Fibroblast of pulmonary artery (primary cell): ENCODE measurements at places on chromosomes 5 and 9.
A peak's percentile ranks its signal among the peaks of the same experiment; 100 is the strongest.

- peak; percentile 11 for DNase-seq
These were observed 567.6 kb upstream of the RGMB start for GRCh38 chr5:98205691-98206461.

- no peak for DNase-seq
These were observed 64.1 kb downstream of the ZFAND5 start for GRCh38 chr9:72300873-72301272.

GRCh38 chr9:95511952-95512708 lies 4.6 kb downstream of the PTCH1 start:
- DNase-seq: peak; percentile 39

DNA sequence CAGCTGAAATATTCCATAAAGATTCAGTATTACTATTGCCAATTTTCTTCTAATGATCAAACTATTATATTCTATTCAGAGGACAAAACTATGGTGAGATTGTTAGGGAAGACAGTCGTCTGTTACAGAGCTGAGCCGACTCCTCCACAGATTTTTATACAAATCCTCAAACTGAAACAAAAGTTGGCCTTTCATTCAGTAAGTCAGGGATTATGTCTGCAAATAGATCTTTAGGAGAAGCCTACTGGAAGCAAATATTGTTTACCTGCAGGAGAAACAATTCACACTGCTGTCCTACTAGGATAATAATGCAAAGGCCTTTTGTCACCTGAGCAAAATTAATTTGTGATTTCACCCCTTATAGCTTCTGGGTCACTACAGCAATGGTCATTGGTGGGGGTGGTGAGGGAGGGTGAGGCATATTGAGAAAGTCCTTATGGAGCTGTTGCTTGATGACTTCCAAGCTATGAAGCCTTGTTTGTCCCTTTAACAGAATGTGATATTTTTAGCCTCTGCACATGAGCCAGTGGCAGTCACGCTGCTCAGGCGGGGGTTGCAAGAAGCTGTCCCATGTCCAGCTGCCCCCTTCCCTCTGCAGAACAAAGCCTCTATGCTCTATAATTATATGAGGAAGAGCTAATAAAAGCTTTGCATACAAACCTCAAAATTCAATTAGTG lies 200.5 kb upstream of the KLF9 start:
- DNase-seq: no peak

DNA sequence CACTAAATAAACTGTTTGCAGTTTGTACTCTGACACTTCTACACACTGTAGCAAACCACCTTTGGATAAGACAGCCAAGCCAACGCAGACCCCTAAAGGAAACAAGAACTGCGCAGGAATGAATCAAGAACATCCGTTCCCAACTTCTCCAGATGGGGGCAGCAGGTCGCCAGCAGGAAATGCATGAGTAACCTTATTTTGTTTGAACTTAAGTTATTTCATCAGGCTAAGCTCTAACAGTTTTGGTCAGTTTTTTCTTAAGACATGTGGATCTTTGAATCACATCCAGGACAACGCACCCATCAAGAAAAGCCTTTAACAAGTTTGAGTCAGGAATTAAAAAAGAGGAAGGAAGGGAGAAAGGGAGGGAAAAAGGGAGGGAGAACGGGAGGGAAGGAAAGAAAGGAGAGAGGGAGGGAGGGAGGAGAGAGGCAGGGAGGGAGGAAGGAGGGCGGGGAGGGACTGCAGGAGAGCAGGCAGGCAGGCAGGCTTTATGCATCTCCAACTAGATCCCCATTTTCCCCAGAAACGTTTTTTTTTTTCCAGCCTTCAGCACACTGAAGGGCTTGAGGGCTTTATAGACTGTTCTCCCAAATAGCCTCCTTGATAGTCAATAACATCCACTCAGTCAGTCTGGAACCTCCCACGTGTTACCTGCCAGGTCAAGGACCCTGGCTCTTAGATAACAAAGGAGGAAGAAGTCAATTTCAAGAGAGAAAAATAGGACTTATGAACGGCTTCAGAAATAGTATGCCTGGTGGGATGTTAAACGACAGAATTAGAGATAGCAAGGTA lies 22.2 kb downstream of the BHMT start:
- DNase-seq: peak; percentile 87

GRCh38 chr5:38167562-38167996 lies 90.8 kb upstream of the EGFLAM start:
- DNase-seq: no peak

DNA sequence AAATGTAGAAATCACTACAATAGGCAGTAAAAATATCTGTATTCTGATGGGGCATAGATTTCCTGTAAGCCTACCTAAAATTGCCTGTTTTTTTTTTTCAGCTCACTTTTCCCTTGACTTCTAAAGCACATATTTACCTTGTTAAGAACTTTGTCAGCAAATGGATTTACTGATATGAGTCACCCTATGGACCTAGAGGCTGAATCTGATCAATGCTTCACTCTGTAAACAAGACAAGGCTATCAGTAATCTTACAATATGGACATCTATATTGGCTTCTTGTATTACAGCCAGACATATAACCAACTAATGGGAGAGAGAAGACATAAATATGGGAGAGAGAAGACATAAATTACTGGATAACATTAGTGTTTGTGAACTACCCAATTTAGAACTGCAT lies 792.7 kb upstream of the CHD1 start:
- DNase-seq: no peak

DNA sequence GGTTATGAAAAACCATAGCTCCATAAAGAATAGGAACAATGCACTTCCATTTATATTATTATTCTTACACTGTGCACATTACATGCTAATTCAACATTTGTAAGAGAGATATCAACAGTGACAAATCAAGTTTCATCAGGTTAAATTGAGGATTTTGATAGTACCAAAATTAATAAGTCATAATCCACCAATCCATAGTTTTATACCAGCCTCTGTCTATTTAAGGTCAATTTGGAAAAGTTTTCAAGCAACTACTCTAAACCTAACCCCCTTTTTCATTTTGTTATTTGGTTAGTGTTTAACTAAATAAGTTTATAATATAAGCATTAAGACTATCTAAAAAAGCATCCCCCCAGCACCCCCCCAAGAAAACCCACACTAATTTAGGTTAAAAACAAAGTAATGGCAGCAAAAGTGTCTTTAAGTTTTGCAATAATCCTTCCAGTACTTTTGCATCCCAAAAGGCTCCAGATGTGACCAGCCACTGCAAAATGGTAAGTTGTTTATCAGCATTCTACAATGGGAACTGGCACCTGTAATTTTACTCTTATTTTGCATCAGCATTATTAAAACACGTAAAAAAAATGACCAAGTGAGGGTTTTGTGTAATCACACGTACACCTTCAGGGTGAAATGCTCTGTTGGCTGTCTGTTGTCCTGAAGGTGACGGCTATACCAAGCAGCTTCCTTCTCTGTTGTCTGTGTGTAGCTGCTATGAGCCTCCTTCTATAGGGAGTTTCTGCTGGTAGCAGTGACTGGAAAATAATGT lies 36.8 kb upstream of the SSBP2 start:
- DNase-seq: peak; percentile 92

GRCh38 chr9:133506653-133507038 lies 18.1 kb downstream of the MYMK start:
- DNase-seq: peak; percentile 73

DNA sequence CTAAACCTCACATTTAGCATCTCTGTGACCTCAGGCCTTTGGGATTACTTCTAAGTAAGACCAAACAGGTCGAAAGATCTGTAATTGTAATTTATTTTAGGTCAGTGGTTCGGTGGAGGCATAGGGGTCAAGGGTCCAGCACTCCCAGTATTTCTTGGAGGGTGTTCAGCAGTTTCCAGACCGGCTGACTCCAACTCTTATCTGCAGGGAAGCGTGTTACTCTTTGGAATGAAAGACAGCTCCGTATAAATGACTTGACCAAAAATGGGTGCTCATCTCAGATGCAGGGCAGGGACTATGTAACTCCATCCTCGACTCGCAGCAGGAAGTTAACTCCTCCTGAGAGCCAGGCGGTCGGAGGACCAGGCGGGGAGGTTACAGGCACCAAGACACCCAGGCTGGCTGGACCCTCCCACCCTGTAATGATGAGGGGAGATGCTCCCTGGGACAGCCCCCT lies 620 bp upstream of the VPS13A start:
- DNase-seq: no peak

DNA sequence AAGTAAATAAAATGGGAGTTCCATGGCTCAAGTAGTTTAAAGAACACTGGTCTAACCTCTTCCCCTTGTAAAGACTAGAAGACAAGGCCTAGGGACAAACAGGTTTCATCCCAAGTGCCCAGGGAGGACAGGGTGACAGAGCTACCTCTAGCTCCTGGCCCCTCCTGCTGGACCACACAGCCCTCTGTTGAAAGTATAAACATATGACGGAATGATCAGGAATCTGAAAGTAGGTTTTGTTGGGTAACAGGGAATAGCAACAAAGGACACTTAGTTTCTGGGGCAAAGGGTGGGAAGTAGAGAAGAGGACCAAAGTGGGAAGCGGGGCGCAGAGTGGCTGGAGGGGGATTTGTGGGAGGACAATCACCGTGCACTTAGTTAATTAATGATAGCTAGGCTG lies 67.0 kb upstream of the DAB2IP start:
- DNase-seq: no peak

DNA sequence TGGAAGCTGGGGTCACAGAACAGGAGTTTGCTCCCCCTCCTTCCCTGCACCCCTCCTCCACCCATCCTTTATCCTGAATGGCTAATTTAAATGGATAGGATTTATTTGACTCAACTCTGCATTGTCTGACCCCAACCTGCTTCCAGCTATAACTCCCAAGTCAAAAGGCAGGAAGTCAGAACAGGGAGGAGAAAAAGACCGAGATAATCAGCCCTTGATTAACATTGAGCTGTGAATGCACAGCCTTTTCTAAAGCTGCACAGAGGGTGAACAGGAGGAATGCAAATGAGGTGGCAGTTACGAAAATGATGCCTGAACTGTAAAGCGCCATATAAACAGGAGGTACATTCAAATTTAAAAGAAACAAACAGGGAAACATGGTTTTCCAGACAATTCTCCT lies 152.8 kb downstream of the SPOCK1 start:
- DNase-seq: no peak

DNA sequence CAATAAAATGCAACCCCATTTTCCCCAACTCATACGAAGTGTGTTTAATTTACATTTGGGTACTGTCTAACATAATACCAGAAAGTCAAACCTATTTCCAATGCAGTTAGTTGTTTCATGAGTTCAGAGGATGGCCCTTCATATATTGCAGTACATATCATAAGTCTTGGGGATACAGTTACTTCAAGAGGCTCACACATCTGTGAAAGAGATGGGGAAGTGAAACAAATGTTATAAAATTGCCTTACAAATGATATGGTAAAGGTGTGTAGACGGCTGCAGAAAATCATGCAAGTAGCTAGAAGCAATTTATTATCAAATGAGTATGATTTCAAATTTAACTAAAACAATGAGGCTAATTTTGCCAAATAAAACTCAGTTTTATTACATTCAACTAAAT lies 219.0 kb upstream of the CDH12 start:
- DNase-seq: no peak

GRCh38 chr5:42656651-42657015 lies 100.0 kb upstream of the CCDC152 start:
- DNase-seq: peak; percentile 29

DNA sequence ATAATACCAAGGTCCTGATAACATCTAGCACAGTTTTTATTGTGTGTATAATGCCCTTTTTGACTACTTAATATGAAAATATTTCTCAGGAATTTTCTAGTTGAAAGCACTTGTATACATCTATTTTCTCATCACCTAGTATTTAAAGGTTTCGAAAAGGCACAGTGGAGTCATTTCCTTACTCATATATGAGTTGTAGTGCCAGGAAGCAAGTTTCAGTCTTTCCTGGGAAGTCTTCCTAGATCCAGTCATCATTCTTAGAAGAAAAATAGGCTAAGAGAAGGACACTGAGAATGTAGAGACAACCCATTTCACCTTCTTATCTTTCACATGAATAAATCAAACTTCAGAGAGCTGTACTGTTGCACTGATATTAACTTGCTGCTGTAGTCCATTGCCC lies 70.2 kb downstream of the SLC25A46 start:
- peak; percentile 6 for DNase-seq

- no peak for DNase-seq
These were observed 1.1 kb downstream of the GPBP1 start for GRCh38 chr5:57174890-57175510.

DNA sequence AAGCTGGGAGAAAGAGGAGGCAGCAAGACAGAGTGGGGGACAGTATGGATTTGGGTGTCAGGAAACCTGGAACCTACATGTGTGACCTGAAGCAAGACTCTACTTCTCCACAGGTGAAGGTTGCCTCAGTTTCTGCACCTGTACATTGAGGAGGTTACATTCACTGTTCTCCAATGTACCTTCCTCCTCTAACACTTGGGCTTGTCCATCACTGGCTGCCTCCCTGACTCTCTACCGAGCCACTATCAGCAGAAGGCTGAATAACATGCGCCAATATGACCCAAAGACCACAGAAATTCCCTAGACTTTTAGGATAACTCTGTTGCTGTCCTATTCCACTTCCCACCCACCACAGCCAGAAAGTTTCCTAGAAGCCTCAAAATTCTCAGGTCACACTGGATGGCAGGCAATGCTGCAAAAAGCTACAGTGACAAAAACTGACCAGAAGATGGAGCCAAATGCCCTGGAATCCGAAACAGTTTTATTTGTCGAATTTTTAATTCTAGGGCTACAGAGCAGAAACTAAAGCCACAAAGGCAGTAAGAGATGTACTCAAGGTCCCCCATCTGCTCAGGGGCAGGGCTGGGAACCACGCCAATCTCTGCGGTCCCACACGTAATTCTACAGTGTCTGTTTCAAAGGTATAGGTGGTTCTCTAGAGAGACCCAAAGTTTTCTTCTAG lies 64.4 kb downstream of the FAM114A2 start:
- peak; percentile 77 for DNase-seq

- DNase-seq: no peak
These were observed 67.8 kb downstream of the RASGEF1C start for GRCh38 chr5:180141068-180141660.

GRCh38 chr5:119954106-119954505 lies 324.7 kb downstream of the FAM170A start:
- DNase-seq: no peak

- DNase-seq: no peak
These were observed 9.8 kb upstream of the ADRA1B start for GRCh38 chr5:159906463-159906862.

DNA sequence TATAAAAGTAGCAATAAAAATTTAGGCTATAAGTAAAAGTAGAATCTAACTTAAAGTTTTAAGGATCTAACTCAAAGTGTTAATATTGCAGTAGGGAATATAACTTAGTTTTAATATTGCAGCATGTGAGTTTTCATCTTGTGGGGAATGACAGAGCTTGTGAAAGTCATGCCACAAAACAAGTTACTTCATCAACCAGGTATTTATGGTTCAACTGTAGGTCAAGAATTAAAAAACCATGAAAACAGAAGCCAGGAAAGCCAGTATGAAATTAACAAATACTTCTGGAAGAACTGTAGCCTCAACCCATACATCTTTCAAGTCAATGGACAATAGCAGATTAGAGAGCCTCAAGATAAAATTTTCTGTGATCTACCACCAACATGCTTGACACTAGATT lies 19.0 kb downstream of the HMGCS1 start:
- peak; percentile 61 for DNase-seq
